ENCODE measurements at places on chromosomes 16 and 17. TPM values are rescaled to one million over a fixed set of nuclear protein-coding genes. Genes with fewer than 3 reads are reported as not detected.
A peak's percentile ranks its signal among the peaks of the same experiment; 100 is the strongest.

GRCh38 chr17:81513372-81513752 is 763 bp upstream of the ACTG1 start:
- no peak for DNase-seq
- H3K4me1 ChIP-seq = peaks cover 27% of the 10 kb centered on the region
- peak overlapping the region; percentile 88 for H3K4me3 ChIP-seq
- H3K36me3 ChIP-seq = peaks cover 37% of the 10 kb centered on the region
- peaks cover 33% of the 10 kb centered on the region for H3K27me3 ChIP-seq
- peak overlapping the region; percentile 99 for H3K27ac ChIP-seq

DNA sequence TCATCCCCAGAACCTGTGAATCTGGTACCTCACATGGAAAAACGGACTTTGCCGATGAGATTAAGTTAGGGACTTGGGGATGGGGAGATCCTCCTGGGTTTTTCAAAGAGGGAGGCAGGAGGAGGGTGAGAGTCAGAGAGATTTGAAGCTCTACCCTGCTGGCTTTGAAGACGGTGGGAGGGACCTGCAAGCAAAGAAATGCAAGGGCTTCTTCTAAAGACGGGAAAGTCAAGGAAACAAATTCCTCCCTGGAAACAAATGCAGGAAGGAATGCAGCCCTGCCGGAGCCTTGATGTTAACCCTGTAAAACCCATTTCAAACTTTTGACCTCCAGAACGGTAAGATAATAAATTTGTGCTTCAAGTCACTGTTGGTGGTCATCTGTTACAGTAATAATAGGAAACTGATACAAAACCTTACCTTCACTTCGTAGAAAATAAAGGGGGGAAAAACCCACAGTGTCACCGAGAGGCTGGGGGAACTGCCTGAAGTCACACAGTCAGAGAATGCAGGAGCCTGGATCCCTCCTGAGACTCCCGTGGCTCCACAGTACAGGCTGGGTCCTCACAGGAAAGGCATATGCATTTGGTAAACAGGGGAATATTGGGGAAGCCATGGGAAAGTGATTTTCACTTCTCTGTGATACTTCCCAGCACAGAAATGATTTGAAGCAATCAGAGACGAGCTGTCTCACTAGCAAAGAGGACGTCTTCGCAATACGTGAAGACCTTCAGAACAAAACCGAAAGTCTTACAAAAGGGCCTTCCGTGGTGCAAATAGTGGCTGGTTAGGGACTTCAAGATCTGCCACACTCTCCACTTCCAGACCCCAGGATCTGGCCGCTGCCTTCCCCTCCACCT is 58.9 kb upstream of the CLEC3A start:
- H3K36me3 ChIP-seq = peaks cover 11% of the 10 kb centered on the region
- peak overlapping the region; percentile 44 for H3K4me3 ChIP-seq
- peaks cover 14% of the 10 kb centered on the region for H3K4me1 ChIP-seq
- no peak for DNase-seq
- peaks cover 28% of the 10 kb centered on the region for H3K27me3 ChIP-seq

DNA sequence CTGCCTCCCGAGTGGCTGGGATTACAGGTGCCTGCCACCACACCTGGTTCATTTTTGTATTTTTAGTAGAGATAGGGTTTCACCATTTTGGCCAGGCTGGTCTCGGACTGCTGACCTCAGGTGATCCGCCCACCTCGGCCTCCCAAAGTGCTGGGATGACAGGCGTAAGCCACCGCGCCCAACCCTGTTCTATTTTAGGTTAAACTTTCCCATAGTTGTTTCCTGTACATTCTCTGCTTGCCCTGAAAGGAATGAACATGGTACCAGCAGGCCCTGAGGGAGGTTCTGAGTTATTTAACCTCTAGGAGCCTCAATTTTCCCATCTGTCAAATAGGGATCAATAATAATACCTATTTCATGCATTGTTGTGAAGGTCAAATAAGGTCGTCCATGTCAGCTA is 11.0 kb upstream of the CDH5 start:
- H3K4me3 ChIP-seq = no peak overlapping the region
- H3K4me1 ChIP-seq = peaks cover 30% of the 10 kb centered on the region
- no peak overlapping the region for H3K27ac ChIP-seq
- H3K36me3 ChIP-seq = no peaks in the 10 kb centered on the region
- DNase-seq = no peak

DNA sequence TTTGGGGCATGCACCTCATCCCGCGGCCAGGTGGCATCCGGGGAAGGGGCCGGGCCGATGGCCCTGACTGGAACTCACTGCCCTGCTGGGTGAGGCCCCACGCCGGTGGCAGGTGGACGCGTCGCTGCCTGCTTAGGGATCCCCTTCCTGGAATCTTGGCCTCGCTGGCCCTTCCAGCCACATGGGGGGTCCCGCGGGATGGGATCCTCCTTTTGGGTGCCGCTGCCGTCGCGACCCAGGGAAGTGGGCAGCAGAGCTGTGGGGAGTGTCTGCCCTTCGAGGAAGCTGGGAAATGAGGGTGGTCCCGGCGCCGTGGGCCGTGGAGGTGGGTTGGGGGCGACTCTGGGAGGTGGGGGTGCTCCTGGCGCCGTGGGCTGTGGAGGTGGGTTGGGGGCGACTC is 12.8 kb downstream of the METRNL start:
- DNase-seq = no peak
- peak overlapping the region; percentile 95 for H3K27ac ChIP-seq
- H3K4me1 ChIP-seq = peaks cover 19% of the 10 kb centered on the region

DNA sequence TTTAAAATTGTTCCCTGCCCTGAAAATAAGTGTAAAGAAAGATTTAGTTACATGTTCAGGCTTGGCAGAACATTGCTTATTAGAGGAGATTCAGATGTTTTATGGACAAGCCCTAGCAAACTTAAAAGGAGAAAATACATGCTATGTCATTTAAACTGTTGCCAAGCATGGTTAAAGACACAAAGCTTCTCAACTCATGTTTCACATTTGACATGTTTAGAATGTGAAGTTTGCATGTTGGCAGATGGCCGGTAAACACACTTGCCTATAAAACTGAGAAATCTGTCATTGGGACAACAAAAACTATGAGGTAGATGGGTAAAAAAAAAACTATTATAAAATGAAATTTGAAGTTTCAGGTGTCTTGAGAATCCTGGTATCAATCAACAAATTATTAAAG is 5.8 kb downstream of the KRTAP29-1 start:
- no peak for DNase-seq
- H3K4me1 ChIP-seq = no peaks in the 10 kb centered on the region
- H3K27me3 ChIP-seq = no peaks in the 10 kb centered on the region
- H3K27ac ChIP-seq = no peak overlapping the region

Gene MYLK3
- 0.12 TPM for total RNA-seq

DNA sequence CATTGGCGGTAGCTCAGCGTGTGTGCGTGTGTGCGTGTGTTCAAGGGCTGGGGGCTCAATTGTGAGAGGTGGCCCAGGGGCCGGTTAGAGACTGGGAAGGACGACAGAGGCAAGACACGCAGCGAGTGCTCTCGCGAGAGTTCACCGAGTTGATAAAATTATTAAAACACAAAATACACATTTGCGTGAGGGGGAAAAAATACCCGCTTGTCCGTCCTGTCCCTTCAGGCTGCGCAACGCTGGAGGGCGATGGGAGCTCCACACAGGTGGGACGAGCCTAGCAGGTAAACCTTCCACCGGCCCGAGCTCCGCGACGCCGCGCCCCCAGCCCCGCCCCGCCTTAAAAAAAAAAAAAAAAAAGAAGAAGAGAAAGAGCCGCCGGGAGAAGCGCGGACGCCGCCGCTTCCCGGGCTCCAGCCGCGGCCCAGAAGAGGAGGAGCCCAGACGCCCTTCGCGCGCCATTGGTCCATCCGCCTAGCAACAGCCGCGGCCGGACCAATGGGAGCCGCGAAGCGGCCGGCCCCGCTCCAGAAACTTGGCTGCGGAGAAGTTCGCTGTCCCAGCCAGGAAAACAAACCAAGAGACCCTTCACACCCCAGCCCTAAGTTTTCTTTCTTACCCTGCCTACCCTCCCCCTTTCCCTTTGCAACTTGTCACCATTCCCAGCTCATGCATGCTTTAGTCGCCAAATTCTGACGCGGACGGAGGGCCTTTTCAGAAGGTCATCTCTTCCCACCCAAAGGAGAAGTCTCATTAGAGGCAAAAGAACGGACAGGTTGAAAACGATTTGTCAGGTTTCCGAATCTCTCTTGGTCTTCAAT is 169.9 kb upstream of the MAF start:
- no peaks in the 10 kb centered on the region for H3K27me3 ChIP-seq
- H3K36me3 ChIP-seq = no peaks in the 10 kb centered on the region
- peaks cover 40% of the 10 kb centered on the region for H3K4me1 ChIP-seq
- peak overlapping the region; percentile 87 for H3K27ac ChIP-seq

All from type B pancreatic cell (in vitro differentiated cells).